ENCODE measurements at places on chromosomes 2 and 18.

DNA sequence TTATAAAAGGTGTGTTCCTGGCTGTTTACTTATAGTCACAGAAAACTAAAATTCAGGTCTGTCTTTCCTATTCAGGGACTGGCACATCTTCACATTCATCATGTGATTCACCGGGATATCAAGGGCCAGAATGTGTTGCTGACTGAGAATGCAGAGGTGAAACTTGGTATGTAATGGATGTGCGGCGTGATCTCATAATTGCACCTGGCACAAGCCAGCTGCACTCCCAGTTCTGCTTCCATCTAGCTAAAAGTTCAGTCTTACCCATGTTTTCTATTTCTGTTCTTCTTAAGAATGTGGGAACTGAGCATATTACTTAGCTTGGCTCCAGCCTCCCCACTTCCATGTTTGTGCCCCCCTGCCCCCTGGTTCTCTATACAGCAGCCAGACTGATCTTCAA is 131.9 kb downstream of the MAP4K4 start:
- no peak for DNase-seq

DNA sequence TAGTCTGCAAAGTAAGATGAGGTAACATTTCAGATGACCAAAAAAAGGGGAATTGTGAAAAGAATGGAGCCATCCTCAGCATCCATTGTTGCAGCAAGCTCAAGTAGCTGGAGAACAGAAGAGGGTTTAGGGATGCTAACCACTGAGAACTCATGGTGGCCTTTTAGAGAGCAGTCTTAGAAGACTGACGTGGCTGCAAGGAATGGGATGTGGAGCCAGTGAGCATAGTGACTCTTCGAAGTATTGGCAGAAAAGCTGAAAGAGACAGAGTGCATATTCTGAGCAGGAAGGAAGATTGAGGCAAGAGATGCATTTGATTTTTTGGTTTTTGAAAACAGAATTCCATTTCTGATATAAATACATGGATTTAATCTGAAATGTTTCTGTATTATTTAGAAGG is 151.2 kb downstream of the UBE2E3 start:
- DNase-seq, result no peak

- no peak for DNase-seq
These were observed 435 bp downstream of the IFT172 start for GRCh38 chr2:27489118-27489497.

GRCh38 chr18:6624661-6625311 is 104.7 kb upstream of the ARHGAP28 start:
- no peak for DNase-seq
